ENCODE measurements at places on chromosomes 2 and 18. TPM values are rescaled to one million over a fixed set of nuclear protein-coding genes. Genes with fewer than 3 reads are reported as not detected.

DNA sequence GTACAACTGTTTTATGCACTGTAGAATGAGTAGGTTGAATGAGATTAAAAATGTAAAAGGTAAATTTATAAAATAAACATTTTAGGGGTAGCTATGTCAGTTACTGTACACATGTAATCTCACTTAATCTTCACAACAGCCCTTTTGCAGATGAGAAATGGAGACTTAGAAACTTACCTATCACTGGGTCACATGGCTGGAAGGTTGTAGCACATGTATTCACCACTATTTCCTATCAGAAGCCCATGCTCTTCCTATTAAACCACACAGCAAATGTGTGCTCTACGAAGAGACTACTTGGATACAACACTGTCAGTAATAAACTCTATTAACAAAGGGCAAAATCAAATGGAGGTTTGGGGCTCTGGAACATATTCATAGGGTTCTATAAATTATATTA is 60.5 kb downstream of the VWC2L start:
- no peaks in the 10 kb centered on the region for H3K4me1 ChIP-seq
- DNase-seq, result no peak

GRCh38 chr2:196260546-196260945 is 89.2 kb upstream of the STK17B start:
- DNase-seq, result no peak
- H3K27me3 ChIP-seq, result no peaks in the 10 kb centered on the region
- H3K4me1 ChIP-seq, result peaks cover 26% of the 10 kb centered on the region
- peak overlapping the region; percentile 57 for H3K27ac ChIP-seq
- H3K4me3 ChIP-seq, result peak overlapping the region; percentile 2

DNA sequence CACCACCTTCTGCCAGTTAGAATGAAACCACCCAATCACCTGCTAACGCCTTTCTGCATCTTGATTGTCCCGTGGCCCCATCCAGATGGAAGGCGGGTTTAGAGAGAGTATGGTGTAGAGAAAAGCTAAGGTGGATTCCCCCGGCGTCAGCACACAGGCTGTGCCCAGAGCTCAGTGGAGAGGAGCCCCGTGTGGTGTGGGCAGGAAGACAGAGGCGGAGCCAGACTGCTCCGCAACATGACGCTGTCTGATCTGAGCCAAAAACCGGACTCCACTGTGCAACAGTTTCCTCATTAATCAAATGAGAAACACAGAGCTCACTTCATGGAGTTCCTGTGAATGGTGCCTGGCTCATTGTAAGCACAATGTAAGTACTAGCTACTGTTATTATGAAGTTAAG is 448.1 kb upstream of the SMIM21 start:
- H3K4me1 ChIP-seq, result no peaks in the 10 kb centered on the region
- DNase-seq, result no peak
- H3K27ac ChIP-seq, result no peak overlapping the region
- no peak overlapping the region for H3K4me3 ChIP-seq

Gene UNC80
- 0.38 TPM for total RNA-seq

DNA sequence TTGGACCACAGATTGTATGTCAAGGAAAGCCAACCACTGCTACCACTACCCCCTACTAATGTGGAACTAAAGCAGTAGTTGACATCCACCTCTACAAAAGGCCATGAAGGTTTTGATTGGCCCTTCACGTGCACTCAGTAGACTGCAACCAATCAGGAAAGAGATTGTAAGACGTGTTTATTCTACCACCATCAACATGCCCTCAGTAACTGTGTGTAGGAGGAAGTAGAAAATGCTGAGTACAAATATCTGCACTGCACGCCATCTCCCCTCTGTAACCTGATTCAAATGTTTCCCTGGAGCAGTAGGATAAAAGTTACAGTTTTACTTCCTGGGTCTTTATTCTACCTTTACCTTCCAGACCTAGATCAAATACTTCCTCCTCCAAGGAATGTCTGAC is 2.9 kb upstream of the CASP10 start:
- H3K27ac ChIP-seq, result no peak overlapping the region

DNA sequence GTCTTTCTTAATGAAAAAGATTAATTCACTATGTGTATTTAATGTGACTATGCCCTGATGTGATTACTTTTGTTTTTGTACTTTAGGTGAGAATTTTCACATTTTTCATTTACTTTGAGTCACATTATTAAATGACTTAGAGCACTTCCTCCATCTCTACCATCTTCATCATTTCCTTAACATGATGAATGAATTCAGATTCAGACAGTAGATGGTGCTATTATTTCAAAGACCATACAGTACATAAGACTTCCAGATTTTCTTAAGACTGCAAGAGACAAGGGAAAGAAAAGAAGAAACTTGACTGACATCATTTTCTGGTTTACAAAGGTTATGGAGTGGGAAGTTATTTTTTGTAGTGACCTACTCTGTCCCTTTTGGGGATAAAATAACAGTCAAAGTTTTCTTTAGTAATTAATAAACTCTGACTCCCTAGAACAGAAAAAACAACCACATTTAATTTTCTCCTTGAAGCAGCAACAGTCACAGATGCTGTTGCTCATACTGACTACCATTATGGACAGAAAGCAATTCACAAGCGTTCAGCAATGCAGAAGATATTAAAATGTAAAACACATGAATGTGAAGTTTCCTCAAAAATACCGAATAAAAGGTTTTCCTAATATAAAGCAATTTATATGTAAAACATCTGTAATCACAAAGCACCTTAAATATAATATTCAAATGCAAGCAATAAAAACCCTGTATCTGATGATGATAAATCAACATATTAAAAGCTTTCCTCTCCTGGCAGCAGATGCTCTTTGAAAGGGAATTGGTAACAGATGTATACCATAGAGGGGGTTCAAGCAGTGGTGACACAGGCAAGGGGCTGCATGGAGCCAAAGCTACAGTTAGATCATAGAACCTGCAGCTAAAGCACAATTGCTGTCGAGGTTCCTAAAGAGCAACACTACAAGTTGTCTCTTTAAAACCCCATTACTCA is 1010.9 kb upstream of the NXPH2 start:
- no peaks in the 10 kb centered on the region for H3K36me3 ChIP-seq
- no peak overlapping the region for H3K27ac ChIP-seq
- DNase-seq, result no peak
- H3K4me3 ChIP-seq, result no peak overlapping the region
- no peaks in the 10 kb centered on the region for H3K27me3 ChIP-seq

DNA sequence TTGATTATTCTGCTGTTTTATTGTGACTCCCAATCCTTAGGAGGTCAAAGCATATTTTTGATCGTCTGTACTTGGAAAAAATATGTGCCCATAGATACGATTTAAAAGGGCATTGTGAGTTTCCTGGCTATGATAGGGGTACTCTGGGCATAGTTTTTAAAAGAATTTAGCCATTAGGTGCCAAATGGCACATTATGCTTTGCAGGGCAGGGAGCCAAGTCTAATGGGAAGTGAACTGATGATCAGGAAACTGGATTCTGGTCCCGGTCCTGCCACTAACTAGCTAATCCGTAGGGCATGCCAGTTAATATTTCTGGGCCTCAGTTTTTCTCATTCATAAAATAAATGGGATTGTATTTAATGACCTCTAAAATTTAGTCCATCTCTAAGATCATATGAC is 189.3 kb downstream of the LTBP1 start:
- DNase-seq, result no peak
- no peak overlapping the region for H3K4me3 ChIP-seq
- H3K27ac ChIP-seq, result no peak overlapping the region
- H3K36me3 ChIP-seq, result no peaks in the 10 kb centered on the region

GRCh38 chr2:45323344-45323743 is 287.7 kb downstream of the SRBD1 start:
- H3K27ac ChIP-seq, result no peak overlapping the region
- no peak for DNase-seq
- H3K36me3 ChIP-seq, result no peaks in the 10 kb centered on the region

DNA sequence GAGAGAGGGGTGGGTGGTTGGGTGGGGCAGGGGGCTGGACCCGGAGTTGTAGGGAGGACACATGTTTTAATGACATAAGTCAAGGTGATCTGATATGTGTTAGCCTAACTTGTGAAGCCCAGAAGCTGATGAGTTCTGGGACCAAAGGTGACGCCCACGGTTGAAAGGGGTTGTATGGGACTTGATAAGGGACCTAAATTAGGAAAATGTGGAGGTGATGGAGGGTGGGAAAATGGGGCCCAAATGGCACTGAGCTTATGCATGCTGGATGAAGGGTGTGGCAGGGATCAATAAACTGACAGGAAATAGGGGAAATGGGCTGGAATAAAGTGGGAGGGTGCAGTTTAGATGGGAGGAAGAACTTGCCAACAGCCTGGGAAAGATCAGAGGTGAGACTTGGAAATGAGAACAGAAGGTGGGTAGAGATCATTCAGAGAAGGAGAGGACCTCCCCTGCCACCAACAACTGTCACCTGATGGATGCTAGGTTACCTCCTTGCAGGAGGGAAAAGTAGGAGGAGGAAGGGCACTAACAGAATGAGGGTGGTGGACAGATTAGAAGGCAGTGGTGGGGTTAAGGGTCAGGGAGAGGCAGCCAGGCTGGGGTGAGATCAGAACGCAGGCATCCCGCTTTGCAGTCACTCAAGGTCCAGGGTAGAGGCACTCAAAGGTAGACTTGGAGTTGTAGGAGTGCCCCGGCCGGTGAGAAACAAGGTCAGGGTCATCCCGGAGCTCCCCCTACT is 15.3 kb downstream of the WNT10A start:
- peak overlapping the region; percentile 29 for H3K4me3 ChIP-seq
- H3K27me3 ChIP-seq, result peaks cover 57% of the 10 kb centered on the region
- no peaks in the 10 kb centered on the region for H3K36me3 ChIP-seq
- DNase-seq, result no peak
- H3K4me1 ChIP-seq, result peaks cover 27% of the 10 kb centered on the region

GRCh38 chr2:197993830-197994229 is 189.4 kb downstream of the PLCL1 start:
- no peak overlapping the region for H3K4me3 ChIP-seq
- H3K27me3 ChIP-seq, result no peaks in the 10 kb centered on the region
- peaks cover 6% of the 10 kb centered on the region for H3K4me1 ChIP-seq
- no peak for DNase-seq
- H3K27ac ChIP-seq, result no peak overlapping the region
- H3K36me3 ChIP-seq, result peaks cover 3% of the 10 kb centered on the region

GRCh38 chr18:73614812-73615211 is 532.8 kb downstream of the FBXO15 start:
- no peak for DNase-seq
- H3K27me3 ChIP-seq, result no peaks in the 10 kb centered on the region
- no peaks in the 10 kb centered on the region for H3K36me3 ChIP-seq

DNA sequence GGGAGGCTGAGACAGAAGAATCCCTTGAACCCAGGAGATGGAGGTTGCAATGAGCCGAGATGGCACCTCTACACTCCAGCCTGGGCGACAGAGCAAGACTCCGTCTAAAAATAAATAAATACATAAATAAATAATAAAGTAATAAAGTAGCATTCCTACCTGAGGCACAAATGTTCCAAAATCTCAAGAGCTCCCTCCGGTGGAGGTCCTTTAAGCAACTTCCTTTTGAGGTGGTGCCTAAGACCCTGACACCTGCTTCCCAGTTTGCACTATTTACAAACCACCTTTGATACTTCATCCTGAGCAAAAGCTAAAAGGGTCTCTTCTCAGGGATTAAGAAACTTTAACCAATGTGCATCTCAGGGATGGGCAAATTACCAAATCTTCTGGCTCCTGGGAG is 505.1 kb downstream of the CNTNAP5 start:
- H3K36me3 ChIP-seq, result no peaks in the 10 kb centered on the region
- H3K4me1 ChIP-seq, result no peaks in the 10 kb centered on the region
- H3K27me3 ChIP-seq, result no peaks in the 10 kb centered on the region
- no peak overlapping the region for H3K4me3 ChIP-seq
- no peak overlapping the region for H3K27ac ChIP-seq
- DNase-seq, result no peak

DNA sequence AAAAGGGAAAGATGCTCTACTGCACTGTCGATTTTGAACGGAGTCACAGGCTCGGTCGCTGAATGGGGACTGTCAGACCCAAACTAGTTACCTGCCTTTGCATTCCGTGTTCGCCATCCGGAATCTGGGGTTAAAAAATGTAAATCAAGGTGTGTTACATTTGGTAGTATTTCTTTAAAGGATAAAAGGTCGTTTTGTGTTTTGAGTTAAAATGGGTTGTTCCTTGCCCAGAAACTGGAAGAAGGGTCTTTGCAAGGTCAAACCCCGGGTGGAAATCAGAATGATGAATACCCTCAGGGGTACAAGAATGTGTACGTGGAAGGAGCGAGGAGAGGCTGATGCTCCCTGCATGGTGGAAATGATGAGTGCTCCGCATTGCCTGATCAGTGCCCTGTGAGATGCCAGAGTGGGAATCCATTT is 1.0 kb downstream of the VSNL1 start:
- peaks cover 4% of the 10 kb centered on the region for H3K4me1 ChIP-seq
- DNase-seq, result no peak
- H3K4me3 ChIP-seq, result no peak overlapping the region
- no peak overlapping the region for H3K27ac ChIP-seq

- no peak for DNase-seq
- no peaks in the 10 kb centered on the region for H3K27me3 ChIP-seq
- H3K4me1 ChIP-seq, result no peaks in the 10 kb centered on the region
- no peak overlapping the region for H3K27ac ChIP-seq
Measured at GRCh38 chr2:61658841-61659780, 121.0 kb upstream of the XPO1 start.

Gene GNAL
- 1.7 TPM for total RNA-seq
